Uterus (tissue), 4 donors: ENCODE measurements at places on chromosomes 7 and 10. TPM values are rescaled to one million over a fixed set of nuclear protein-coding genes. Genes with fewer than 3 reads are reported as not detected.

Gene SPDYE9
- 0.14 TPM for total RNA-seq

Gene GATAD1
- total RNA-seq = 55.6 TPM

DNA sequence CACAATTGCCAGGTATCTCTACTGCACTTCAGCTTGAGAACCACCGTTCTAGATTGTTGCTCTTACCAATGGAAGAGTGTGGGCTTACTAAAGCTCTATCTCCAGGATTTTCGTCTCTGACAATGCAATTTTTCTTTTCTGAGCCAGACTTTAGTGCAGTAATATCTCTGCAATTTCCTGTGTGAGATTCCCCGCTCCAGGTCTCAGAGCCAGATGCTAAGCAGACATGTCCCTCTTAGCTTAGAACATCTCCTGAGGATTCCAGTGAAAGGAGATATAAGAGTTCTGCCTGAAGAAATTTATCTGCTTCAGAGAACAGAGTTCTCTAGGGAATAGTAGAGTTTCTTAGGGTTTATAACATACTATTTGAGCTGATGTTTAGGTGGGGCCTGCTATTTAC lies 82.0 kb downstream of the SND1 start:
- no peak for DNase-seq

GRCh38 chr10:78335691-78336401 lies 302.2 kb downstream of the RPS24 start:
- DNase-seq = peak; percentile 34

DNA sequence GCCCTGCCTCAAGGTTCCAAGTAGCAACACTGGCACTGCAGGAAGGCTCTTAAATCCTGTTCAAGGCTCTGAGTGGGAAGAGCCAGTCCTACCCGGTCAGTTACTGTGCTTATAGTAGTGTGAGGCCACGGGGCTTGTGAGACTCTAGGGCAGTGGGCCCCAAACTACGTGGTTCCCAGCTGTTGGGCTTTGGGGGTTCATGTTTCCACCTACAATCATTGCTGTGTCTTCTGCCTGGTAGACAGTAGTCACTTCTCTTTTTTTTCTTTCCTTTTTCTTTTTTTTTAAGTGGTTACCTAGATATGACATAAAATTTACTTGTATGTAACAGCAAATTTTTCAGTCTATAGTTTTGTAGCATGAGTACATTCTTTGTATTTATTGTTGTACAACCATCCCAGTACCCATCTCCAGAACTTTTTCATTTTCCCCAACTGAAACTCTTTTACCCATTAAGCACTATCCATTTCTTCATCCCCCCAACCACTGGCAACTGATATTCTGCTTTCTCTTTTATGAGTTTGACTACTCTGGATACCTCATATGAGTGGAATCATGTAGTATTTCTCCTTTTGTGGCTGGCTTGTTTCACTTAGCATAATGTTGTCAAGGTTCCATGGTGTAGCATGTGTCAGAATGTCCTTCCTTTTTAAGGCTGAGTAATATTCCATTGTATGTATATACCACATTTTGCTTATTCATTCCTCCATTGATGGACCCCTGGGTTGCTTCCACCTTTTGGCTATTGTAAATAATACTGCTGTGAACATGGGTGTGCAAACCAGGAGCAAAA lies 7.7 kb downstream of the UBTD1 start:
- DNase-seq = no peak

- DNase-seq = no peak
Measured at GRCh38 chr7:35380739-35381224, 126.9 kb upstream of the TBX20 start.

Gene MRPS24
- total RNA-seq = 72.6 TPM

DNA sequence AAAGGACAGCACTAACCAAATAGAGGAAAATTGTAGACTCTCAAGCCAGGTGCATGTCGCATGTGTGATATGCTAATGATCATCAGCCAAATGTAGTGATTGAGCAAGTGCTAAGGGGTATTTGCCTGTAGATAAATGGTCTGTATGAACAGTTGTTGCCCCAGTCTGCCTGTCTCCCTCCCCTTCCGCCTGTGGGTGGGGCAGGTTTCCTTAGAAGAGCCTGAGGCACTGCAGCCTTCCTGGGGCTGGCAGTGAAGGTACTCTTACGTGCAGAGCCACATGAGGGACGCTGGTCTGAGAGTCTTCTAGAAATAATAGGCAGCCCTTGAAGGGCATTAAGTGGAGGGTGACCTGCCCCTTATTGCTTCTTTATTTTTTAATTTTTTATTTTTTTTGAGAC lies 152.1 kb downstream of the SNX10 start:
- DNase-seq = no peak

Gene GPR85
- total RNA-seq = 4.8 TPM

Gene TWIST1
- total RNA-seq = 8.5 TPM

DNA sequence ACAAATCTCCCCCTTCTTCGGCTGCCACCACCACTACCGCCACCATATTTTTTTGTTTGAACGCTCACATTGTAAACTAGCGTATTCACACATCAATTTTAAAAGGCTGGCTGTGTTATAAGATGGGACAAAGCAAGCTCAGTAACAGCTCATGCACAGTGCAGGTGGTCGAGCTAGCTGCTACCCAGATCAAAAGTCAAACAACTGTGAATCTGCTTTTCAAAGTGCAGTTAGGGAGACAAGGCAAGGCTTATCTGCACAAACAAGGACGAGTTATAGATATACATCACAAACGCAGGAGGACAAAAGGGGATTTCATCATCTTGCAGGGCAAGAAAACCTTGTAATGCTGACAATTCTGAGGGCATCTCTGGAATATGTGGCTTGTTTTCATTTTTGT lies 231.6 kb downstream of the VTI1A start:
- DNase-seq = no peak
